Motor neuron (in vitro differentiated cells): ENCODE measurements at places on chromosomes 5 and 9. TPM values are rescaled to one million over a fixed set of nuclear protein-coding genes. Genes with fewer than 3 reads are reported as not detected.
A peak's percentile ranks its signal among the peaks of the same experiment; 100 is the strongest.

DNA sequence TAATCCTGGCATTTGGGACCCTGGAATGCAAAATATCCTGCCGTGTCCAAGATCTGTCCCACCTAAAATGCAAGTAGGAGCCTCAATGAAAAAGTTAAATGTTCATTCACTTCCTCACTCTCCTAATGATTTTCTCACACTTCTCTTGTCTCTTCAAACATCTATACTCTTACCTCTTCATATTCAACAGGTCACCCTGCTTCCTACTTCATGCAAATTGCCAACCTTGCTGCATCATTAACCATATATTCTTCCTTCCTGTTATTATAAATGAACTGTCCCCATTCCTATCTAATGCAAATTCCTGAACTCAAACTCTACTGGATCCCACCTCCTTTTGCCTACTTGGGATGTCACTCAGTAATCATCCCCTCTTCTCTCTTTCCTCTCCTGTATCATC is 74.4 kb downstream of the STRBP start:
- no peak for ATAC-seq

- no peak for ATAC-seq
Observed at GRCh38 chr5:163259495-163259894, 177.9 kb upstream of the CCNG1 start.

- peak; percentile 15 for ATAC-seq
Observed at GRCh38 chr5:1039210-1039548, 30.6 kb downstream of the NKD2 start.

DNA sequence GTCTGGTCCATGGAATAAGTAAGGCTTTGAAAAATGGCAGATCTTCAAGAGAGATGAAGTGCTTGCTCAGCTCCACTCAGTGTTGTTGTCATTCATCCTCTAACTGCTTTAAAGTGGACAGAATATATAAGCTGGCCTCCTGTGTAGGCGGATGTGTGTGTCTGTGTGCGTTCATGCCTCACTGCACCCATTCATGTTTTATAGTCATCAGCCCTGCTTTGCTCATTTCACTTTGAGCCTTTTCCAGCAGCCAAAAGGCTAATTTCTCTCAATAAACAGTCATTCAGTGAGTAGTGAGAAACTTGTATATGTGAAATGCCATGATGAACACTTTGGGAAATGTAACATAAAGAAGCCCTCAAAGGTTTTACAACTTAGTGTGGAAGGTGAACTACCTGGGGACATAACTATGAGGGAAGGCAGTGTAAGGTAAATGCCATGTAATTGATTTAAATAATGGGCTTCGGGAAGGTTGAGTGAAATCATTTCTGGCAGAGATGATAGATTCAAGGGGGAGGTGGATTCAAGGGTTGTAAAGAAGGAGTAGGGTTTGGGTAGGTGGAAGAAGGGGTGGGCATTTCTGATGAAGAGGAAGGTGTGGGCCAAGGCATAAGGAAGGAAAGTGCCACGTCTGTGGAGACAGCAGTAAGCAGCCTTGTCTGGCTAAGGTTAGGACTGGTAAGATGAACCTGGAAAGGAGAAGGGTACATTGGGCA is 15.7 kb downstream of the TTC23L start:
- peak; percentile 100 for ATAC-seq

GRCh38 chr5:148290271-148291195 is 21.7 kb upstream of the SPINK7 start:
- peak; percentile 60 for ATAC-seq

GRCh38 chr5:97118261-97119006 is 24.0 kb downstream of the LIX1 start:
- ATAC-seq = no peak

DNA sequence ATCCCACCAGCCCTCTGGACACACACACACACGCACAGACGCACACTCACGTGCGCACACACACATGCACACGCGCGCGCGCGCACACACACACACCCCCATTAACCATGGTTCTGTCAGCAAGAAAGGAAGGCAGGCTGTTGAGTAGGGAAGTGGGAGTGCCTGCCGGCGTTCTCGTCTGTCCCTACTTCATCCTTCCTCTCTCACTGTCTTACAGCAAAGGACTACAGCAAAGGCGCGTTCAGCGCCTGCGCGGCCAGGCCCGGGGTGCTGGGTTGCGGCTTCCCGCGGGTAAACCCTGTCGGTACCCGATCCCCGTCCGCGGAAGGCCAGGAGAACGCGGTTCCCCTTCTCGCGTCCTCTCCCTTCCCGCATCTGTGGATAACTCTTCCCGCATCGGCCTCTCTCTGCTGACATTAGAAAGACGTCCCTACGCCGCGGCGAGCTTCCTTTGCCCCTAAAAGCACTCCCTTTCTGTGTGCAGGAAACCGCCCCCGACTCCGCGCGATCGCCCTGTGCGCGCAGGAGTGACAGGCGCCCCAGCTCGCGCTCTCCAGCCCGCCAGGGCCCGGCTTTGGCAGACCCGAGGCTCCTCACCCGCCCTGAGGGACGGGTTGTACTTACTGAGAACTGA is 219.2 kb downstream of the AGTPBP1 start:
- peak; percentile 89 for ATAC-seq

GRCh38 chr9:133971121-133971951 is 20.8 kb downstream of the VAV2 start:
- ATAC-seq = no peak

AK1 gene
- total RNA-seq = 34.4 and 38.3 TPM in 2 replicates

DNA sequence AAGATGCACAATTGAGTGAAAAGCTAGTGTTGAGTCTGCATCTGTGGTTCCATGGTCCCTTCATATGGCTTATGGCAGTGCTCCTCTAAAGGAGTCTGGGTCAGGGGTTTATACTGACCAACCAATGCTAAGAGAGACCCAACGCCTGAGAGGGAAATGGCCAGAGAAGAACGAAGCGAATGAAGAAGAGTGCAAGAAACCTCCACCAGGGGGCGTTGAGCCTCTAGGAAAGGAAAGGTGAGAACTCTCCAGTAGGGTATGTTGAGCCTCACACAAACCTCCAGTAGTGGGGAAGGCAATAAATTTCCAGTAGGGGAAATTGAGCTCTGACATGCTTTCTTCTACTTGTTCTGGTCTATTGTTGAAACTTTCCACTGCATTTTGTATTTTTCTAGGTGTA is 470.6 kb downstream of the PRDM9 start:
- no peak for ATAC-seq

CDKN2A gene
- total RNA-seq = 9.0 and 10.1 TPM in 2 replicates

NSG2 gene
- total RNA-seq = 1.3 TPM in 1 of 2 replicates, not detected in the other

DNA sequence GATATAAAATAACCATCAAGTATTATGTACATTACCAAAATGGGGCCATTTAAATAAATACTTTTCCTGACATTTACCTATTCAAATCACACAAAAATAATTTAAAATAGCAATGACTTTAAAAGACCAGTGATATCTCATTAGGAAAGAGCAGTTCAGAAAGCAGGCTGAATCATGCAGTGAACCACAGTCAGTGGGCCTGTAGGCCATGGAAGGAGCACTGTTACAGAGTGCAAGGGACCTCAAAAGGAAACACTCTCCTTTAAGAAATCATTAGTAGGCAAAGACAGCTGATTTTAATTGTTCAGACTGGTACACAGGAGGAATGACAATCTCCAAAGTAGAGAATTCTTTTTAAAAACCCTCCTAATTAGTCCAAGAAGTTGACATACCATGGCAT is 283.5 kb upstream of the EFNA5 start:
- no peak for ATAC-seq

DNA sequence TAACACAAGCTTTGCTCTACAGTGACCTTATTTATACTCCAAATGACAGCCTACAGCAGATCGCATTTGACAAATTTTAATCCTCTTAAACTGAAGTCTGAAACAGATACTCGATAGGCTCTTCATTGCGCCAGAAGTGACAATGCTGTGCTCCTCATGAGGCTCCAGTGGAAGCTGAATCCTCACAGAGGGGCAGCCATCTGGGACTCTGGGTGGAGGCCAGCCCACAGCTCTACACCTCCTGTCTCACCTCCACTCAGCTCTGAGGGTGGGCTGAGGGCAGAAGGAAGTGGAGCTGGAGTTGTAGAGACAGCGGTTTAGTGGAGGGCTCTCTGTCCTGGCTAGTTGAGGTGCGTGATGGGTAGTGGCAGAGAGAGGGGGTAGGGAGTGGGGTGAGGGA is 283.3 kb upstream of the ANKRD55 start:
- ATAC-seq = no peak

HTR4 gene
- total RNA-seq = 0.17 and 0.34 TPM in 2 replicates

DNA sequence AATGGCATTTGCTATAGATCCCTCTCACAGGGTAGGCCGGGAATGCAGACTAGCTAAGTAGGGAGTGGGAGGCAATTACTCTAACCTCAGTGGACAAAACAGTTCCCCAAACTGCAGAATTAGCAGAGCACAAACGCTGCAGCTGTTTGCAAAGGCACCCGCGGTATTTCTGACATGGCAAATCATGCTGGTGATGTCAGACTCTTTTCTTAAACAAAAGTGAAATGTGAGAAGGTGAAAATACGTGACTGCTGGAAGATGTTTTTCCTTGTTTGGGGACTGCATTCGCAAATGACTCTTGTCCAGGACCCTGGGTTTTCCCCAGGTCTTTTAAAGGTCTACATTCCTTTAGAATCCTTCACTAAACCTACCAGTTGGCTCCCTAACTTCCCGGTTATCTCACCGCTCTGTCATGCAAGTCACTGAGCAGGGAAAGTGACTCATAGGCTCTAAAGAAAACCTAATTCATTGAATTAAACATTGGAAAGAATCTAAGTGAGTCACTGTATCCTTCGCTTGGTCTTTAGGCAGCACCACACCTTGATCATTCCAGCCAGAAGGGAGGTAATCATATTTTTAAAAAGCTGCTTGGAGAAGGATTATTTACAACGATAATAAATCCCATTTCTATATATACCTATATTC is 91.5 kb upstream of the DNAH5 start:
- peak; percentile 94 for ATAC-seq

TEX48 gene
- not detected in 2 replicates for total RNA-seq

DNA sequence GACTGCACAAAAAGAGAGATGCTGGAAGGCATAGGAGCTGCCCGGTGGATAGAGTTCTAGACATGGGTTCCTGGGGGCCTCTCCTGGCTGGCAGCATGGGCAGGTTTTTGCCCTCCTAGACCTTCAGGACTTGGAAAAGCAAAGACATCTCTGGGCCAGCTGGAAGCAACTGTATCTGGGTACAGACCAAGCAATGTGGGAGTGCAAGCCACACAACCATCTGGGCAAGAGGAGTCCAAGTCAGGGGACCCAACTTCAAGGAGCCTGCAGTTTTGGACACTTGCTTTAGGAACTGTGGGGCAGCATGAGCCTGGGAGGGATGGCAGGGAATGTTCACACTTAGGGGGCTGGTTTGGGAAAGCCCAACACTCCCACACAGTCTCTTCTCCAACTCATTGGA is 323.3 kb downstream of the GADD45G start:
- no peak for ATAC-seq

DNA sequence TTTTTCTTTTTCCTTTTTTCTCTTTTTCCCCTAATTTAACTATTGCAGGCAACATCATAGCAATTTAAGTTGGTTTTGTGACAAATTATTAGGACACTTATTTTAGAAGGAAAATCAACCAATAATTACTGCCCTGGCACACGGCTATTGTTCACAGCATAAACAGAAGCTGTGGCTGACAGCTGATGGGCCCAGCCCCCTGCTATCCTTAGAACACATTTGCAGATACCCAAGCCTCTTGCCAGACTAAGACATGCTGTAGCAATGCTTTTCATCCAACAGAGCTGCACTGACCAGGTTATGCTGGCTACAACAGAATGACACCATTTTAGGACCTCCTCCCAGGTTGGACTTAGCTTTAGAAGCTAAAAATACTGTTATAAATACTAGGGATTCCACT is 852.7 kb upstream of the DMAC1 start:
- ATAC-seq = peak; percentile 84

CA9 gene
- total RNA-seq = 0.16 TPM in 1 of 2 replicates, not detected in the other

DNA sequence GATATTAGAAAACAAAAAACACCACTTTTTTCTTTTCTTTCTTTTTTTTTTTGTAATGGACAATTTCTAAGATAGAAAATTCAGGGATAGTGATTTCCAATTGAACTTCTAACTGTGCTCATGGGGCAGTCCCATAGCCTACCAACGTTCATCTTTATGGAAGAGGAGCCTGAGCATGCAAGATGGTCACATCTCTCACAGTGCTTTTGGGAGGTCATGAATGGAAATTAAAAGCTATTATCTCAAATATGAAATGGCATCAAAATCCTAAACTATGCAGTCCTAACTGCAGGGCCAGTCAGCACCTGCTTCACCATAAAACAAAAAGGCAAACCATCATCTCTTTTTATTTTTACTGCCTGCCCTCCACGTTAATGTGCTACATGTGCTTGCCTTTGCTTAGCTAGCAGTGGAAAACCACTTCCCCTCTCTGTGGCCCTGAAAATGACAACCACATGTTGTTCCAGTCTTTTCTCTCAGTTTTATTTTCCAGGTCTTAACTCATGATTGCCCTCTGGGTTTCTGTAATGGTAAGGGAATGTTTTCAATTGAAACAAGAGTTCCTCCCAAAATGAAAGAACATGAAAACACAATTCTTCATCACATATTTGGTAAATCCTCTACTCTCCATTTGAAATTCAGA is 16.7 kb downstream of the IFNB1 start:
- ATAC-seq = no peak

DNA sequence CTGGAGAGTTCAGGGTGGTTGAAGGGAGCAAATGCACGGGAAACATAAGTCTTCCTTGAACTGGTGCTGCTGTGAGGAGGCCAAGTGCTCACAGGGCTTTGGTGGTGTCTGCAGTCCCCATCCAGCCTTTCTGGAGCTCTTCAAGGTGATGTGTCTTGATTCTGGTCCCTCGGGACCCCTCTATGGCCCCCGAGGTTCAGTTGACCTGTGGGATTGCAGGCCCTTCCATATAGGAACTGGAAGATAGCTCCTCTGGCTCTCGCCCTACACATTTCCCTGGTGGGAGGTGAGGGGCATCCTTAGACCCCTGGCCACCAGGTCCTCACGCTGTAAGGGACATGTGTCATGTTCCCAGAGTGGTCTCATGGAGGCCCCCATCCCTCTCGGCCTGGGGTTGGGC is 191.8 kb downstream of the GADD45G start:
- no peak for ATAC-seq

DNA sequence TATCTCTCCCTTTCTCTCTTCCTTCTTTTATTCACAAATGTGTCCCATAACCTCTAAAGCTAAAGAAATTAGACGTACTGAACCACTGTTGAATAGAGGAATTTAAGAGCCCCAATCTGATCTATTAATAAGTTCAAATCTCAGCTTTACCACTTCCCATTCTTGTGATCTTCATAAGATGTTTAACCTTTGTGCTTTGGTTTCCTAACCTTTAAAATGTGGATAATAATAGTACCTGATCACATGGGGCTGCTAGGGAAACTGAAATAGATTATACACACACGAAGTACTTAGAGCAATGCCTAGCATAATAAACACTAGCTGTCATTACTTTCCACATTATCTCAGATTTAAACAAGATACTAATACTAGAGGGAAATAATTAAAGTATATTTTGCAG is 324.3 kb upstream of the SEMA6A start:
- no peak for ATAC-seq

FYB1 gene
- total RNA-seq = 0.05 TPM in 1 of 2 replicates, not detected in the other

GLE1 gene
- total RNA-seq = 15.4 and 17.5 TPM in 2 replicates

KLHL3 gene
- 4.7 and 5.8 TPM in 2 replicates for total RNA-seq

RFX3 gene
- total RNA-seq = 2.1 and 2.4 TPM in 2 replicates

TMEM252 gene
- total RNA-seq = not detected in 2 replicates

- no peak for ATAC-seq
Observed at GRCh38 chr9:133882849-133883755, 109.0 kb downstream of the VAV2 start.

DNAJC25 gene
- total RNA-seq = 9.4 and 9.6 TPM in 2 replicates

FAM221B gene
- total RNA-seq = 0.20 and 0.27 TPM in 2 replicates
